ENCODE measurements at places on chromosomes 12 and 14.

GRCh38 chr12:52251367-52252051, 18.5 kb downstream of the KRT7 start:
- H3K4me1 ChIP-seq: peaks cover 4% of the 10 kb centered on the region
- no peak for DNase-seq
- peaks cover 31% of the 10 kb centered on the region for H3K27me3 ChIP-seq
- H3K36me3 ChIP-seq: no peaks in the 10 kb centered on the region
- no peak overlapping the region for H3K4me3 ChIP-seq

DNA sequence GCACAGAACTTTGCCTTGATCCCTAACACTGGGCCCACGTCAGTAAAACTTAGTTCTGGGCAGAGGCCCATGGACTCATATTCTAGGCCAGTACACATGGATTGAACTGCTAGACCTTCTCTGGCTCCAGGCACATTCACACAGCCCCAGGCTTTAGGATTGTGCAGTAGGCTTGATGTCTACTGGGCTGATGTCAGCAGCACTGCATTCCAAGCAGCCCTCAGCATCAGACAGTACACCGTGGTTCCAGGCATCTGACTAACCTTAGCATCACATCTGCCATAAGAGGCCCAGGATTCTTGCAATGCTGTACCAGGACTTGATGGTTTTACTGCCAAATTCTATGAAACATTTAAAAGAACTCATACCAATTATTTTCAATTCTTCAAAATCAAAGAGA, 301.9 kb downstream of the CCER1 start:
- H3K4me1 ChIP-seq: no peaks in the 10 kb centered on the region
- H3K4me3 ChIP-seq: no peak overlapping the region
- H3K27me3 ChIP-seq: no peaks in the 10 kb centered on the region
- DNase-seq: no peak
- no peak overlapping the region for H3K27ac ChIP-seq
- no peaks in the 10 kb centered on the region for H3K36me3 ChIP-seq

DNA sequence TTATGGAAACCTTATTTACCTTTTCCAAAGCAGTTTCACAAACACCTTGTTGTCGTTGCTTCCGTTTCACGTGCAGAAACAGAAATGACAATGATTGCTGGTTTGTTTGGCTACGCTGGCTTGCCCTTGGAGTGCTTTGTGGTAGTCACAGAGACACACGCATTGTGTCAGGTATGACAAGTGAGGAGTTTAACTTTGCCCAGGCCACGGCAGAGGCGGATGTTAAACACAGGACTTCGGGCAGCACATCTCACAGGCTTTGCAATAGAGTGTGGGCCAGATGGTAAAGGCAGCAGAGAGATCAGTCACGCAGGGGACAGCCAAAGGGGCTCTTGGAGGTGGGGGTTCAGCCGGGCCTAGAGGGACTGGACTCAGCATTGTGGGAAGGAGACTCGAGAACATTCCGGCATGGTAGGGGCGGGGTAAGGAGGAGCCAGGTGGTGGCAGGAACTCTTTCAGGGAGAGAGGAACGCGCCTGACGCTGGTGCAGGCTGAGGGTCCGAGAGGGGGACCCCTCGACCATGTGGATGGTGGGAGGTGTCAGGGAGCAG, 59.8 kb upstream of the KCNA1 start:
- no peak overlapping the region for H3K4me3 ChIP-seq
- no peaks in the 10 kb centered on the region for H3K36me3 ChIP-seq
- H3K27me3 ChIP-seq: no peaks in the 10 kb centered on the region
- H3K27ac ChIP-seq: no peak overlapping the region

- no peaks in the 10 kb centered on the region for H3K36me3 ChIP-seq
- no peaks in the 10 kb centered on the region for H3K4me1 ChIP-seq
- H3K27ac ChIP-seq: no peak overlapping the region
- H3K4me3 ChIP-seq: no peak overlapping the region
Measured at GRCh38 chr12:67634303-67634761, 14.2 kb upstream of the DYRK2 start.

DNA sequence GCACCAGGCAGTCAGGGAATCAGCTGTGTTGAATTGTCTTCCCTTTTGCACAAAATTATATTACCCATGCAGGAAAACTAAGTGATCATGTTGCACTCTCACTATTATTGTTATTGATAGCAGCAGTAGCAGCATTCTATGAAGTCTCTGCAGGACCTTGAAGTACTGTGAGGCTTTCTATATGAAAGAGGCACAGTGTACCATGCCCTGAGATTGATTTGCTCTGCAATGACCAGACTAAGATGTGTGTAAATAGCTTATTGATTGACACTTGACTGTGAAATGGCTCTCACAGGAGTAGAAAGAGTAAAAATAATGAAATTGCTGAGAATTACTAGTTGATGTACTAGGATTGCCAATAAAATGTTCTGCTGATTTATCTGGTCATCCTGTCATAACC, 99.9 kb downstream of the KICS2 start:
- no peak overlapping the region for H3K27ac ChIP-seq
- H3K4me1 ChIP-seq: no peaks in the 10 kb centered on the region
- DNase-seq: no peak

DNA sequence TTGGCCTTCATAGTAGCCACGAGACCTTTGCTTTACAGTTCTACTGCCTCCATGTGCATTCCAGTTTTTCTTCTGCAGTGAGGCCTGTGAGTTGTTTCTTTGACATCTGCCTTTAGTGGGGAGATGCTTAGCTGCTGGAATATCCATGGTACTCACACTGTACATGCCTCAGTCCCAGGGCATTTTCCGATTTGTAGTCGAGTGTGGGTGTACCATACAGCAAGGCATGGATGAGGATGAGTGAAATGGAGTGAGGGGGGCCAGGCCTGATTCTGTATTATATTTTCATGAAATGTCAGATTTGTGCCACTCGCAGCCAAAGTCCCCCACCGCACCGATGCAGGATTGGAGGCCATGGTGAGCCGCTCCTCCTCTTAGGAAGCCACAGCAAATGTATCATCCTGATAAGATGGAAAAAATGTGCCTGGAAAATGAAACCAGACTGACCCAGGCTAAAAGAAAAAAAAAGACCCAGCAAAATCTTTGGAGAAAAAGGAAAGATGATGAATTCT, 173.0 kb downstream of the ADGRD1 start:
- no peak overlapping the region for H3K27ac ChIP-seq
- H3K4me3 ChIP-seq: no peak overlapping the region
- H3K4me1 ChIP-seq: peaks cover under 1% of the 10 kb centered on the region
- DNase-seq: no peak

DNA sequence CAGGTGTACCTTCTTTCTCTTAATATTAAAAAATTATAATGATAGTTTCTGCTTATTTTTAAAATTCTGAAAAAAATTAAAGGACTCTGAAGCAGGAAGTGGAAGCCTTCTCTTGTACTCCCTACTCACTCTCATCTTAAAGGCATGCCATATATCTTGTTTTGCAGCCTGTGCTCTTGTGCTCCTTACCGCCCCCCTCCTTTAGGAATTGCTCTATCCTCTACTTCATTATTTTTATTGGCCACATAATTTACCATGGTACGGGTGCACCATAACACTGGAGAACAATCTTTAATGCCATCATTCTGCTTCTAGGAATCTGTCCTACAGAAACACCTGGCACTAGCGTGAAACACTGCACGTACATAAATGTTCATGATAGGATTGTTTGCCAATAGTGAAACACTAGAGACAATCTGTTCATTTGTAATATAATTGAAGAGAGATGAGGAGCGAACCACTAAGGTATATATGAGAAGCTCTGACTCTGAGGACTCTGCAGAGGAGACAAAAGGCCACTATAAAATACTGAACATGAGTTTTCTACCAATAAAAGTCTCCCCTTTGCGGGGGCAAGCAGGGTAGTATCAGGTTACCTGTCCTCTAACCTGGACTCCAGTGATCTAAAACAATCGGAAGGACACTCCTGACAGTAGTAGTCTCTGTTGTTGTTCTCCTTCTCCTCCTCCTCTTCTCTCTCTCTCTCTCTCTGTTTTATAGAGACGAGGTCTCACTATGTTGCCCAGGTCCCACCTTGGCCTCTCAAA, 6.3 kb upstream of the NYNRIN start:
- H3K27ac ChIP-seq: peak overlapping the region; percentile 66
- H3K4me3 ChIP-seq: no peak overlapping the region
- no peak for DNase-seq
- no peaks in the 10 kb centered on the region for H3K27me3 ChIP-seq
- H3K4me1 ChIP-seq: no peaks in the 10 kb centered on the region

DNA sequence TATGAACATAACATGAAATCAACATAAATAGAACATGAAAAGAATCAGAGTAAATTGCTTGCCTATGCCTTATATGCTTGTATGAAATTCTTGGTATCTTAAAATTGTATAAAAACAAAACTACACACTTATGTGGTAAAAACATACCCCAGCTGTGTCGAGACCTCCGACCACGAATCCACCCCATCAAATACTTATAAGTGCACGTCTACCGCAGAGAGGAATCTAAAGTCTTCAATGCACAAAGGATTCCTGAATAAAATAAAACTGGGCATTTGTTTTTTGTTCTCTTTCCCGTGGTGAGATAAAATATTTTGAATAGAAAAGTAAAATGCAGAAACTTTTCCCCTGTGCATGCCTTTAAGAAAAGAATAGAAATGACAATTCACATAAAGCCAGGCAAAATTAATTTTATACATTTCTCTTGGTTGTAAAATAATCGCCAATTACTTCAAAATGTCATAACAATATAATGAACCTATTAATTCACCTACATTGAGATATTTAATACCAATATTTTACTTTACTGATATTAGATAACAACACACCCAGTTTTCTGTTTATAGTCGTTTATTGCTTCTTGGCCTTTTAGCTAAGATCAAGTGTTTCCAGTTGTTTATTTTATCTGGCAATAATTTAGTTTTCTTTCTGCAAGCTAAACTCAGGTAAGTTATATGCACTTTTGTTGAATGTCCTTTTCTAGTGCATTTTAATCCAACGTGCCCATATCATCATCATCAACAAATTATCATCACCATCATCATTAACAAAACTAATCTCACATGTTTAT, 1.0 kb downstream of the KLRK1 start:
- no peaks in the 10 kb centered on the region for H3K36me3 ChIP-seq
- peaks cover 5% of the 10 kb centered on the region for H3K4me1 ChIP-seq
- no peak overlapping the region for H3K4me3 ChIP-seq
- no peak overlapping the region for H3K27ac ChIP-seq
- H3K27me3 ChIP-seq: no peaks in the 10 kb centered on the region

GRCh38 chr12:7175493-7175892, 14.0 kb upstream of the PEX5 start:
- peaks cover 6% of the 10 kb centered on the region for H3K27me3 ChIP-seq
- H3K4me3 ChIP-seq: no peak overlapping the region
- H3K36me3 ChIP-seq: no peaks in the 10 kb centered on the region
- no peaks in the 10 kb centered on the region for H3K4me1 ChIP-seq

- no peak overlapping the region for H3K4me3 ChIP-seq
- peak overlapping the region; percentile 87 for H3K27ac ChIP-seq
- H3K36me3 ChIP-seq: no peaks in the 10 kb centered on the region
- peak; percentile 96 for DNase-seq
Measured at GRCh38 chr14:55807053-55807880, 227.3 kb downstream of the KTN1 start.

GRCh38 chr14:97946641-97947040, 1149.5 kb downstream of the VRK1 start:
- H3K27me3 ChIP-seq: no peaks in the 10 kb centered on the region
- no peaks in the 10 kb centered on the region for H3K4me1 ChIP-seq
- no peak for DNase-seq
- H3K27ac ChIP-seq: no peak overlapping the region
- H3K36me3 ChIP-seq: no peaks in the 10 kb centered on the region

DNA sequence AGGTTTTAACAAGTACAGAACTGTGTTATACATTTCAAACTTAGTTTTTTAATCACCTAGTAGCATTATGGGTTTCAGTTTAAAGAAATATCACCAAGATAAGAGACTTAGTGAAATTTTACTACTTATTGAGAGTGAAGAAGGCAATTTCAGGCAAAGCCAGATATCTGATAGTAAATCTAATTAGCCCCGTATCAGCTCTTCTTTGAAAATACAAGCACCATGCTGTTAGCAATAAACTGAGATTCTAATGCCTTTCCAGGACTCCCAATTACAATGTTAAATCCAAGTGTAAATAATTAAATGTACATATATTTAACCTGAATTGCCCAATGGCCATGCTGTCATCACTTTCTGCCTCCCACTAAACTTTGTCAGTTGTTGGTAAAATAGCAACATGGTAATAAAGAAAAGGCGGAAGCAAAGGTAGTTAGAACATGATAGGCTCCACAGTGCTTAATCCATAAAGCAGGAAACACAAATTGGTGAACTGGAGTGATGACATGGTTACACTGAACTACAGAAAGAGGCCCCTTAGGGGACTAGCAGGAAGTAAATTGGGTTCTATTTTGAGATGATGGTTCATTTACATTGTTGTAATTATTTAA, 646.1 kb downstream of the C12orf50 start:
- no peaks in the 10 kb centered on the region for H3K36me3 ChIP-seq
- DNase-seq: peak; percentile 16
- peak overlapping the region; percentile 70 for H3K27ac ChIP-seq
- no peaks in the 10 kb centered on the region for H3K27me3 ChIP-seq
- no peaks in the 10 kb centered on the region for H3K4me1 ChIP-seq

GRCh38 chr14:53710615-53711014, 246.0 kb downstream of the BMP4 start:
- no peaks in the 10 kb centered on the region for H3K36me3 ChIP-seq
- H3K27me3 ChIP-seq: no peaks in the 10 kb centered on the region
- H3K4me1 ChIP-seq: peaks cover 11% of the 10 kb centered on the region
- H3K27ac ChIP-seq: no peak overlapping the region
- H3K4me3 ChIP-seq: no peak overlapping the region

- H3K27me3 ChIP-seq: no peaks in the 10 kb centered on the region
- H3K4me3 ChIP-seq: peak overlapping the region; percentile 37
- H3K27ac ChIP-seq: peak overlapping the region; percentile 93
- peak; percentile 12 for DNase-seq
- peaks cover 11% of the 10 kb centered on the region for H3K4me1 ChIP-seq
Measured at GRCh38 chr14:58428118-58428683, 682 bp downstream of the KIAA0586 start.

DNA sequence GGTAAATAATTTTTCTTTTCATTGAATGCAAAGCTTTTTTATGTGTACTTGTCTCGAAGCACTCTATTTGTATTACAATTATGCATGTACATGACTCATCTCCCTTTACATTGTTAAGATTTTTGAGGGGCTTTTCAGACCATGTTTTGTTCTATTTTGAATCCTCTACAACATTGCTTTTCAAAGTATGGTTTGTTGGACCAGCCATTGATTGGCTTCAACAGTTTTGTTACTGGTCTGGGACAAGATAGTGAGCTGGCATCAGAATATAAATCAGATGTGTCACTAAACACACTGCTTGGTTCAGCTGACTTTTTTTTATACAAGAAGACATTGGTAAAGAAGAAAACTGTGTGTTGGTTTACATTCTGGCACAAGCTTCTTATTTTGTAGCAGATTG, 122.3 kb downstream of the MON2 start:
- H3K27me3 ChIP-seq: no peaks in the 10 kb centered on the region
- no peak for DNase-seq
- H3K4me1 ChIP-seq: no peaks in the 10 kb centered on the region
- no peak overlapping the region for H3K27ac ChIP-seq
- no peaks in the 10 kb centered on the region for H3K36me3 ChIP-seq
